ENCODE measurements at places on chromosomes 5 and 9.

DNA sequence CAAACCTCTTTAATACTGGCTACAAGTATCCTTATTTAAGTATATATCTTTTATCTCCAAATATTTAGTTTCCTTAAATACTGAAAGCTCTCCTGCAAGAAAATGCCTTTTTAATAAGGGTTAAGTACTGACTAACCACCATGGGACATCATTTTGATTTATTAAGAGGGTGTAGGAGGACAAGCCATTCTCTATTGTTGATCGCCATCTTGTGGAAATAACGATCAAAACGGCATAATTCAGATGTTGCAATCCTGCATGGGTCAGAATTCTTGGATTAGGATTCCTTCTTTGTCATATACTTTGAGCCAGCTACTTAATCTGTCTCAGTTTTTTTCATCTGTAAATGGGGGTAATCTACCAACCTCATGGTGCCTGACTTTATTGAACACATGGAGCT, 28.7 kb upstream of the C5orf46 start:
- DNase-seq: no peak

GRCh38 chr9:78542491-78543181, 245.7 kb downstream of the PSAT1 start:
- DNase-seq: no peak

GRCh38 chr5:137796279-137796678, 42.1 kb upstream of the HNRNPA0 start:
- DNase-seq: no peak

DNA sequence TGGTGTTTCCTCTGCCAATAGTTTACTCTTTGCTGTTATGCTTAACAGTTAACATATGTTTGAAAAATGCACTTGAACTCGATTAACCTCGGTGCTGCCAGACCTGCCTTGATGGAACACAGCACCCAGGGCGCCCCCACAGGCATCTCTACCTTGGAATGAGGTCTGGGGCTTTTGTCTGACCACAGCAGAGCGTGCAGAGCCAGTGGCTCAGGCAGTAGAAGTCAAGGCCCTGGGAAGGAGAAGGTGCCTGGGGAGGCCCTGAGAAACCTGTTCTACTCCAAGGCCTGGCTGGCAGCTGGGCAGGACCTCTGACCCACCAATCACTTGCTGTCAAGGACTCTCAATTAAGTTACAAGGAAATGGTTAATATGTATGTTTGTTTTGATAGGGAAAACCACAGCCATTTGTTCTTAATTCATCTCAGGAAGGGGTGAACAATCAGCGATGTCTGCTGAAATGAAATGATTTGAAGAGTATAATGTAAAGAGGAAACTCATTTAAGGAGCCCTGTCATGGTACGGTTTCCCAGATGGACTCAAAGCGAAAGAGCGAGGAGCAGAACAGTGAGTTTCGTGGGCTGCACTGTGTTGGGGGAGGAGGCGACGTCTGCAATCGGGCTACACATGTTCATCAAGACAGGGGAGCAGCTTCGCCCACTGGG, 21.9 kb downstream of the MACROH2A1 start:
- DNase-seq: no peak

GRCh38 chr9:84146893-84147710, 166.5 kb downstream of the RMI1 start:
- no peak for DNase-seq

DNA sequence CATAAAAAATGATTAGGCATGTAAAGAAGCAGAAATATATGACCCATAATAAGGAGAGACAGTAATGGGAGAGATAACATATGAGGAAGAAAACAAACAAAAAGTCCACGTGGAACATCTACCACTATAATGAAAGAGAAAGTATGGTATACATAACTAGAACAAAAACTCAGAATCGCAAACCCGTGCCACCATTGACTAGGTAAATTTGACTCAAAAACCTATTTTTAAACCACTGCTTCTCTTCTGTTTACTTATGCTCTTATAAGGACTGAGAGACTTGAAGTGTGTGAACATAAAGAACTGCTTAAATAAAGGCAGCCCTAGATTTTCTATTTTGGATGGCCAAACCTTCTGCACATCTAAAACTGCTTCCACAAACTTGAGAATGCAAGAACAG, 330.7 kb downstream of the CAAP1 start:
- no peak for DNase-seq

DNA sequence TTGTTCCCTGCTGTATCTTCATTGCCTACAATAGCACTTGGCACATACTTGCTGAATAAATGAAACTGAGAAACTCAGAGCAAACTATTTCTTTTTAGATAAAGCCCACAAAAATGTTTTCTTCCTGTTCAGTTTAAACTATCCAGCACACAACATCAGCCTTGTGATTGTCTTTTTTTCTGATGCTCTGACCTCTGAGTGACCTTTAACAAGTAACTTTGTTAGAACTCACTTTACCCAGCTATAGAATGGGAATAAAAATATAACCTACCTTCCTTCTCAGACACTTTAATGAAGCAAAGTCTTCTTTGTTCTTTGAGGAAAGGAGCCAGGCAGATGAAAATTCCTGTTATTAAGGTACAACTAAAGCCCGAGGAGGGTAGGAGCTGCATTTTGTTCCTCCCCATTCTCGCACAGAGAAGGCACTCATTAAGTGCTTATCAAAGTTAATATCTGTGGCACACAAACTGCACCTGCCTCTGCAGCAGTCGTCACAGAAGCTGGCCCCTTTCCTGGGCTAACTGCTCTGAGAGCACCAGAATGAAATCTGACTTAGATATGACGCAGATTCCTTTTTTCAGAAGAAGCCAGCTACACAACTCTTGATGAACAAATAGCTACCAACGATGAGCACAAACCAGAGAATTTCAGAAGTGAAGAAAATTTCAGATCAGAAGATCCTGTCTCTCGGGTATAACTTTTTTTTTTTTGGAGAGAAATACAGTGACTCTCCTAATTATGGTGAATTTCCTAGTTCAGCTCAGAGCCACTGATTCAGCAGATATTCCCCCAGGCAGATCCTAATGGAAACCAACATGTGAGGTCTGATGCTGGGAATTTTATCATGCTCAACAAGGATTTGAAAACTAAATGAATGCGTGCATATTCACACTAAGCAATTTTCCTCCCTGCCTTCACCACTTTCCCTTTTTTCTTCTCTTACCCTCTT, 31.0 kb upstream of the NR3C1 start:
- no peak for DNase-seq

GRCh38 chr9:116145036-116145435, 8.6 kb upstream of the PAPPA start:
- no peak for DNase-seq

DNA sequence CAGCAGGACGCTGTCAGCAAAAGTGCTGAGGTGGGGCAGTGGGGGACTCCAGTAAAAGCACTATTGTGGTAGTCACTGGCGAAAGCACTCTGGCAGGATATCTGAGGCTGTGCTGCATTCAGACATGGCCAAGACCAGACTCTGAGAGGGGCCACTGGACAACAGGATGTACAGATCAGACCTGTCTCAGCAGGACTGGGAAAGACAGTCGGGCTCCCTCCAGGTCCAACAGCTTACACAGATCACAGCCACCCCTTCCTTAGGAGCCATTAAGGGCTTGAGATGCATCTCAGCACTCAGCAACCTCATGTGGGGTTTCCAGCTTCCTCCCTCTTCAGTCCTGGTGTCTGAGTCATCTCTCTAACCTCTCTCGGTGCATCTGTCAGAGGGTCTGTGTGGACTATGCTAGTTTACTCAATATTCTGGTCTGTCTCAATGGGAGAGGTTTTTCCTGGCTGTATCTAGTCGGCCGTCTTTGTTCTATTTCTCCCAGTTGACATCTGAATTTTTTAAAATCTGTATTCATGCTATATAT, 154.5 kb downstream of the CWC27 start:
- DNase-seq: no peak

GRCh38 chr9:720239-720881, 121.1 kb upstream of the DMRT1 start:
- no peak for DNase-seq

DNA sequence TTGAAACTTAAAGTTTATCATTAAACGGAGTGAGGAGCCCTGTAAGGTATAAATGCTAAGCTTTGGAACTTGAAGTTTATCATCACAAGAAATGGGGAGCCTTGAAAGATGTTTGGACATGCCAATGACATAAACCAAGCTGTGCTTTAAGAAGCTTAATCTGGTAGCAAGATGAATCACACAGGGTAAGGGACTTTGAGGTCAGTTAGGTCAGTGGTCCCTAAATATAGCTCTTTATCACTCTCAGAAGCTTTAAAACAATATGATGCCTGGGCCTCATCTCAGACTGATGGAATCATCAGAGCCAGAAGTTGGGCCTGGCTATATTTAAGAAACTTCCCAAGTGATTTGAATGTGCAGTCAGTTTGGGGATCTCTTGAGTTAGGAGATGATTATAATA, 85.7 kb downstream of the TNC start:
- no peak for DNase-seq

DNA sequence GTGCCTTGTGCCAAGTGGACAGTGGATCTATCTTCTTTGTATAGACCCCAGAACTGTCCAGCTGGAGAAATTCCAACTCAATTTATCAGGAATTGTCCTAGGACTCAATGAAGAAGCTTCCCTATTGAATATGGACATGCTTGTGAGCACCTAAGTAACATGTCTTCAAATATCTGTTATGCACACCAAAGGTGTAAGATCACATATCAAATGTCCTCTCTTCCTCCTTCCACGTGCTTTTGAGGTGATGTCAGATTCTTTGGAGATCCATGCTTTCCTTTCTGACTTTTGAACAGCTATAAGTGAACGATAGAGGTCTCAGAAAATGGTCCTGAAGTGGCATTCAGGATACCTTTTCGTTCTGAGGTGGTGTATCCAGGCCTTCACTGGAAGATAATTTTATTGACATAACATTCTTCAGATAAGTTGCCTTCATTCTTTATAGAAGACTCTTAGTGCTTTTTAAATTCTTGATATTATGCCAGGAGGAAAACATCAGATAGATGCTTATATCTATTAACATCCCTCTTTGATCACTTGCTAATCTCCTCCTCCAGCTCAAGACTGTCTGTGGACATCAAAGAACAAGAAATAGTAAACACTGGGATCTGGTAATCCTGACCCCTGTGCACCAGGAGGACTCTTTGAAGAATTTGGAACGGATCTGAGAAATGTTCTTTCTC, 246.4 kb downstream of the SMARCA2 start:
- no peak for DNase-seq

- DNase-seq: no peak
These were observed 132.9 kb upstream of the ANKH start for GRCh38 chr5:15004506-15004905.

GRCh38 chr9:78144663-78145377, 91.1 kb upstream of the CEP78 start:
- no peak for DNase-seq

GRCh38 chr5:115387816-115388215, 91.4 kb upstream of the CCDC112 start:
- no peak for DNase-seq

GRCh38 chr5:120463991-120464626, at the start of gene PRR16:
TSS of gene PRR16 (plus strand) at chr5:120464300.
- DNase-seq: peak; percentile 37

- DNase-seq: no peak
These were observed 40.3 kb downstream of the RGMB start for GRCh38 chr5:98813755-98814154.

DNA sequence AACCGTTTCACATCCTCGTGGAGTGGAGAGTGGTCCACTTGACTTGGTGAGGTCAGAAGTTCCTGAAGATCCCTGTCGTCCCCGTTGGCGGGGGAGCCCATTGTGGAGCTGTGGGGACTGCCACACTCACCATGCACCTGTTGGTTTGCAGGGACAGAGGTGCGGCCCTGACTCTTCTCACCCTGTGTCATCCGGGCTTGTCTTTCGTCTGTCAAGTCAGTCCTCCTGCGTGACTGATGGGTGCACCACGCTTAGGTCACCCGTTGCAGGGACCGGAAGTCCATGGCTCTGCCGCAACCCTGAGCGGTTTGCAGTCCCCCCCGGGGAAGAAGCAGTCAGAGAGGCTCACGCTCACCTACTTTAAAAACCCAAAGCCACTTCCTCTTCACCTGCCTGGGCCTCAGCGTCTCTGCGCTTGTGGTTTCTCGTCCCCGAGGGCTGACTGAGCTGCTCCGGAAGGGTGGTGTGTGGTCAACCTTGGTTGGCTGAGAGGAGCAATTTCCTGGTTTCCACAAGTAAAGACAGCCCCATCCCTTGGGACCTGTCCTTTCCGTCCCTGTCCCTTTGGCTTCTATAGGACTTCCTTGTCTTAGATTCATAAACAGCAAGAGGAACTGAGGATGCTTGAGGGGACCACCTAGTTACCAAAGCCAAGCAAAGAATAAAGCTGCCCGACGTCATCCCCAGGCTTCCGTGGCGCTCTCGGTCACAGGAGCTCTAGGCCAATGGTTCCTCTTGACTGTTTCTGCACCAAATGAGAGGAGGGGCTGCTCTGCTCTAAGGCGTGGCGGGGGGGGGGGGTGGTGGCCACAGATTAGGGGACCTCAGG, 53.2 kb downstream of the USP20 start:
- DNase-seq: no peak

DNA sequence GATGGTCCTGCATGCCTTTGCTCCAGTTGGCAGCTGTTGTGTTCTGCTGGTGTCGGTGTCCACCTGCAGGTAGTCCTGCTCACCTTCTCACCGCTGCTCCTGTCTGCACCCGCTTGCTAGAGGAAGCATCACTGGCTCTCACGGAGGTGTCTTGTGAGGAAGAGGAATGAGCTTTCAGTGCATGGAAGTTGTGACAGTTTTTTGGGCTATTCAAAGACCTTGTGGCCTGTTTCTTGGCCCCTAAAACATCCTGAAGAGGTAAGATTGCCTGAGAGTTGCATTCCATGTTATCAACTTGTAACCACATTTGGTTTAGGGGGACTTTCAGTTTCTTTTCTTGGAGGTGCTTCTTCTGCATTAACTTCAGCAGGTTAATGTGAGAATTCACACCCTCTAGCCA, 85.6 kb downstream of the MACROH2A1 start:
- DNase-seq: no peak

GRCh38 chr9:132509928-132510874, 72.2 kb upstream of the BARHL1 start:
- no peak for DNase-seq

GRCh38 chr5:90096415-90097081, 313.0 kb downstream of the CETN3 start:
- no peak for DNase-seq

DNA sequence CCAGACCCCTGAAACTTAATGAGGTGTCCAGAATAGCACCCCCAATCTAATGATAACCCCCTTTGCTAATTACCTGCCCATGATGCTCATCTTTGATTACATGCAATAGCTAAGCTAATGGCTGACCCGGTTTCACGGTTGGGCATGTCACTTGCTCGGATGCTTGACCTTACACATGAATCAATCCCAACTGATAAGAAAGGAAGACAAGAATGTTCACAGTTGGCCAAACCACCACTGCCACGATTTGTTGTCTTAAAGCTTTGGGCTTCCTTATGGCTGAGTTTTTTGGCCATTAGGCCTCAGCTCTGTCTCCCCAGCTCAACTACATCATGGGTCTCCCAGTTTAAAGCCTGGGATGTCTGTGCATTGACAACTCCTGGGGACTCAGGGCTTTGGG, 53.1 kb upstream of the TGFBR1 start:
- DNase-seq: no peak

GRCh38 chr5:176889321-176890280, 9.5 kb downstream of the HK3 start:
- no peak for DNase-seq

Data from occipital lobe (tissue), 3 donors.